AG20443 (cell line): ENCODE measurements at places on chromosomes 12 and 14.

DNA sequence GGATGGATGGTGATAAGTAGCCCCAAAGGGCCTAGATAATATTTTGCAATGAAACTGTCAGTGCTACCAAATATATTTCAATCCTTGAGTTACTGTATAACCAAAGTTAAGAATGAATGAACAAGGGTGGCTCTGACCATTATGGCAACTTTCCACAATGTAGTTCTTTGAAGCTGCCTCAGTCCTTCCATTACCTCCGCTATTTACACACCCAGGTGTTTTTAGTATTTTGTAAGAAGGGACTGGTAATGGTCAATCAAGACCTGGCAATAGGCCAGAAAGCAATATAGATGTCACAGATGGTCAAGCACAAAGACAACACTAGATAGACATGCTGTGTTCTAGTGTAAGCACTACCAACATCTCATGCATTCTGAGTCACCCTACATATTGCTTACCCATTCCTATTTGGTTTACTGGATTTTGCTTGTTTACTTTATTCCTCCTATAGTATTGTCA lies 16.3 kb downstream of the DUSP16 start:
- no peak for DNase-seq

DNA sequence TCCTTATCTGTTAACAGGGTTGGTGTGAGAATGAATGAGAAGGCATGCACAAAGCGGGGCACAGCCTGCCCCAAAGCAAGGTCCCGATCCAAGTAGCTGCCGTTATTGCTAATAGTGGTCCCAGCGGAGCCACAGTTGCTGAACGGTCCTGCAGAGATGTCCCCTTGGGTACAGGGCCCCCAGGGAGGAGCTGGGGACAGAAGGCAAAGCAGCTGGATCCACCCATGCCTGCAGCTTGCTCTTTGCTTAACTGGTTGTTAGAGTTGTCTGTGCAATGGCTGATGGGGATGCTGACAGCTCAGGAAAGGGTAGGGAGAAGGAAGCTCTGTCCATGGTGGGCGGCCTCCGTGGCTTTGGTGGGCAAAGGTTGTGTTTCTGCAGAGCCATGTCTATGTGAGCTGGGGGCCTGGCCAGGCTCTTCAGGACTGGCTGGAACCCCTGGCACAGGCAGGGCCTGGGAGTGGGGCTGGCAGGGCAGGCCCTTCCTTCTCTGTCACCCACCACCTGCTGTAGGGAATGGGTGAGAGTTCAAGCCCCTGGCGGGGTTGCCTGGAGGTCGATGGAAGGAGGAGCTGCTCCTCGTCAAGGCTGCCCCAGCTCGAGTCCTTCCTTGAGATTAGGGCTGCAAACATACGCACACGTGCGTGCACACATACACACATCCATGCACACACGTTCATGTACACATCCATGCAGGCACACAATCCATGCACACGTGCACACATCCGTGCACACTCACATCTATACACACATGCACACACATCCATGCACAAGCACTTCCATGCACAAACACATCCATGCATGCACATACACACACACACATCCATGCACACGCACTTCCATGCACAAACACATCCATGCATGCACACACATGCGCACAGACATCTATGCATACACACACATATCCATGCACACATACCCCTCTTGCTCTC lies 35.4 kb downstream of the NOC4L start:
- no peak for DNase-seq

GRCh38 chr12:124844411-124845397 lies 19.0 kb downstream of the SCARB1 start:
- no peak for DNase-seq

GRCh38 chr14:23324455-23324846 lies 3.2 kb downstream of the PABPN1 start:
- no peak for DNase-seq

GRCh38 chr12:6644257-6644596 lies 3.0 kb downstream of the ACRBP start:
- no peak for DNase-seq
